ENCODE measurements at places on chromosomes 11 and 22. TPM values are rescaled to one million over a fixed set of nuclear protein-coding genes. Genes with fewer than 3 reads are reported as not detected.

The NEFH gene
- total RNA-seq, result 20.3 TPM

The RFPL2 gene
- 0.33 TPM for total RNA-seq

The OR6A2 gene
- total RNA-seq, result 0.89 TPM

The SHANK3 gene
- total RNA-seq, result 7.5 TPM

The MRPL40 gene
- total RNA-seq, result 53.8 TPM

The OMP gene
- total RNA-seq, result 0.33 TPM

The LMO1 gene
- 2.0 TPM for total RNA-seq

The LRRN4CL gene
- total RNA-seq, result 3.2 TPM

The DEUP1 gene
- total RNA-seq, result 0.20 TPM

The SF3A1 gene
- 50.1 TPM for total RNA-seq

The EMSY gene
- total RNA-seq, result 24.6 TPM

The CCS gene
- 17.0 TPM for total RNA-seq

The PPARA gene
- 12.7 TPM for total RNA-seq

The KIF18A gene
- 4.7 TPM for total RNA-seq

The HEPHL1 gene
- total RNA-seq, result not detected

The ACCSL gene
- total RNA-seq, result not detected

The SPI1 gene
- total RNA-seq, result 8.6 TPM

The RNF215 gene
- total RNA-seq, result 16.0 TPM

The GRM5 gene
- 104 TPM for total RNA-seq

The SPON1 gene
- total RNA-seq, result 84.4 TPM

The UBE2L6 gene
- 41.5 TPM for total RNA-seq

The SYT13 gene
- 78.4 TPM for total RNA-seq

The MLC1 gene
- total RNA-seq, result 76.9 TPM

The ZP1 gene
- total RNA-seq, result not detected

The CCDC83 gene
- not detected for total RNA-seq

The FREY1 gene
- total RNA-seq, result 0.72 TPM

The VSIG10L2 gene
- 0.72 TPM for total RNA-seq

The CD82 gene
- total RNA-seq, result 28.9 TPM

The EFCAB6 gene
- 9.1 TPM for total RNA-seq

The MS4A1 gene
- total RNA-seq, result 0.17 TPM

The ADM2 gene
- total RNA-seq, result 0.10 TPM

The PVALB gene
- 22.8 TPM for total RNA-seq

The SMTNL1 gene
- total RNA-seq, result not detected

The FBLN1 gene
- total RNA-seq, result 260 TPM

The RTL10 gene
- 14.8 TPM for total RNA-seq

The SEC14L6 gene
- 3.1 TPM for total RNA-seq

The PKNOX2 gene
- total RNA-seq, result 14.2 TPM

The TNNI2 gene
- total RNA-seq, result 0.89 TPM

The PNPLA5 gene
- total RNA-seq, result 0.10 TPM

The APOBEC3F gene
- 3.2 TPM for total RNA-seq

The OSBP gene
- 42.6 TPM for total RNA-seq

The MUC5AC gene
- total RNA-seq, result not detected

The MFRP gene
- 3.9 TPM for total RNA-seq

The REXO2 gene
- total RNA-seq, result 69.2 TPM

The SMIM35 gene
- total RNA-seq, result 0.10 TPM

The MS4A2 gene
- total RNA-seq, result 0.39 TPM

The ROBO3 gene
- total RNA-seq, result 14.8 TPM

The KRTAP5-7 gene
- total RNA-seq, result 0.20 TPM

All from spinal cord (tissue), 10 donors.